GM10248 (cell line): ENCODE measurements at places on chromosomes 3 and 15.

- no peak for DNase-seq
Observed at GRCh38 chr3:122358703-122359032, 24.4 kb downstream of the MIX23 start.

DNA sequence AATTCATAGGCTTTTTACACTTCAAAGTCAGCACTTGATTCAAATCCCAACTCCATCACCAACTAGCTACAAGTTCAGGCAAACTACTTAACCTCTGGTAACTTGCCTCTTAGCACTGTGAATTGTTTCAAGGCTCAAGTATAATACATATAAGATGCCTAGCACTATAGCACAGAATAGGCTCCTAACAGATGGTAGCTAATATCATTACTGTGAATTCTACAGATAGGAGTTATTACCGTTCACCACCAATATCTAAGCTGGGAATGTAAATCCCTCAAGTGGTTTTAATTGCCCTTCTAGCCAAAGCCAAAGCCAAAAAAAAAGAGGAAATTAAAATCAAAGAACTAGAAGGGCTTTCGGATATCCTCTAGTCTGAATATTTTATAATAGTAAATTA is 15.4 kb downstream of the DLG1 start:
- no peak for DNase-seq

DNA sequence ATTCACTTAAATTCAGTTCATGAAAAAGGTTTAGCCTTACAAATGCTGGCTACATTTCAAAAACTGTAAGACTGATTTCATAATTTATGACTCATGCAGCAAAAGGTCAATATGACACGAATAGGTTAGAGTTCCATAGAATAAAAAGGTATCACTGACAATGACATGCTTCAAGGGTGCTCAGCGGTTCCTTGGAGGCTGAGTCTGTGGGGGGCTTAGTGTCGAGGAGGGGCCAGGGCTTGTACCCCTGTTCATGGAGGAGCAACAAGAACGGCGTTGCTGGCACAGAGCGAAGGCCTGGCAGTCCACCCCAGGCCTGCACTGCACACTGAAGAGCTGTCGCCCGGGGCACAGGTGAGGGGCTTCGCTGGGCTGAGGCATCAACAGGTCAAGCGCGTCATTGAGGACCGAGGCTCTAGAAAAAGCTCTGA is 174.2 kb downstream of the NR1D2 start:
- DNase-seq, result no peak

DNA sequence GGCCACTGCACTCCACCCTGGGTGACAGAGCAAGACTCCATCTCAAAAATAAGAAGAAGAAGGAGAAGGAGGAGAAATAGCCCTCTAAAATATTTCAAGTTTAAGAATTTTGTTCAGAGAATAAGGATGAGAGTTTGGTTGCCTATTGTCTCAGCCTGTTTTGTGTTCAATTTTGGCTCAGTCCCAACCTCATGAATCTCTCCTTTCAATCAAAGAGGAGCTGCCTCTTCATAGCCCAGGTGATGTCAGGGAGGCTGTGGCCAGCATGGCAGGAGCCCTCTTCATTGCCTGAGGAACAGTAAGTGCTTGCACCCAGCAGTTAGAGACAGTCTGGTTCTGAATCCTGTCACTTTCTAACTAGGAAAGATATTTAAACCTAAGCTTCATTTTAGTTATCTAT is 55.0 kb downstream of the BDH1 start:
- no peak for DNase-seq

DNA sequence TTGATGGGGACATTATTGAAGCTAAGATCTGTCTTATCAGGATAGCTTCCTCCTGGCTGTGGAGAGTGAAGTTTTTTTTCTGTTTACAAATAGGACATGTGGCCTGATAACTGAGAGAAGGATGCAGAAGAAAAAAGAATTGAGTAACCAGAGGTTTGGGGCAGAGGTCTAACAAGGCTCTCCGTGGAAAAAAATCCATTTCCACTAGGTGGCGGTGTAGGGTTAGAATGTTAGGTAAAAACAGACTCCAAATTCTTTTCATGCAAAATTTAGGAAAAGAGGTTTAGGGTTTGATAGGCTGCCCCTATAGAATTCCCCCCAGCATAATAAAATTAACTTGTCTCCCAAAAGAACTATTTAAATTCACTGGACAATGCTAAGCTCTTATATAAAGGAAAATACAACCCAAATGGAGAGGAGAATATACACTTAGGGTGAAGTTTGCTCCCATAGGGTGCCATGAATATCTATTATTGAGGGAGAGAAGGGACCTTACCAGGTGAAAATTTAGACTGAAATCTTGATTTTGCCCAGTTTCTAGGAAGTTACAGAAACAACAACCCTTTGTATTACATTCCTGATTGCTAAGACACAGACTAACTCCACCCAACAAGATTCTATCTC is 1560.4 kb downstream of the OTOL1 start:
- DNase-seq, result peak; percentile 40

DNA sequence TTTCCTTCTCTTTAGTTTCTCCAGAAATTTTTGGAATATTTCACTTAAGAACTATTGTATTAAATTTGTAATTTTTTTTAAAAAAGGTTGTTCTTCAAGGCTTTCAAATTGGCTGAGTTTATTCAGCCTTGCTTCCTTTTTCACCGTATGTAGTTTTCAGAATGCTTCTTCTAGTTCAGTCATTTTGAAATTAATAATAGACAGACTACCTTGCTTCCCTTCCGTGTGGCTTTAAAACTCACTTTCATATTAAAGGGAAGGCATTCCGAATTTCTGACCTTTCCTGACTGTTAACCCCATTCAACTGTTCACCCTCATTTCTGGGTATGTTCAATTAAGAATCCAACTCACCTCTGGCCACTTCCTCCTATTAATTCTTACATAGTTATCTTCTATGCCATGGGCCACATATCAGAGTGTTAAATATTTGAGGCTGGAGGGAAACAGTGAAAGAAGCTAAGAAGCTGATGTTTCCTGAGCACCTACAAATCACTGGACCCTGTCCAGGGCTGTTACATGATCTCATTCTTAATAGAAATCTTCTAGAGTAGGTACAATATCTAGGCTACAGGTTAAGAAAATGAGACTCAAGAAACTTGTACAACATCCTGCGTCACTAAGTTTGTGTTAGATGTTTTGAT is 237.5 kb downstream of the P3H2 start:
- DNase-seq, result peak; percentile 10

GRCh38 chr15:38254051-38254883 is 1.6 kb downstream of the SPRED1 start:
- DNase-seq, result peak; percentile 20

GRCh38 chr3:127324913-127325628 is 37.2 kb upstream of the PRR20G start:
- DNase-seq, result no peak

DNA sequence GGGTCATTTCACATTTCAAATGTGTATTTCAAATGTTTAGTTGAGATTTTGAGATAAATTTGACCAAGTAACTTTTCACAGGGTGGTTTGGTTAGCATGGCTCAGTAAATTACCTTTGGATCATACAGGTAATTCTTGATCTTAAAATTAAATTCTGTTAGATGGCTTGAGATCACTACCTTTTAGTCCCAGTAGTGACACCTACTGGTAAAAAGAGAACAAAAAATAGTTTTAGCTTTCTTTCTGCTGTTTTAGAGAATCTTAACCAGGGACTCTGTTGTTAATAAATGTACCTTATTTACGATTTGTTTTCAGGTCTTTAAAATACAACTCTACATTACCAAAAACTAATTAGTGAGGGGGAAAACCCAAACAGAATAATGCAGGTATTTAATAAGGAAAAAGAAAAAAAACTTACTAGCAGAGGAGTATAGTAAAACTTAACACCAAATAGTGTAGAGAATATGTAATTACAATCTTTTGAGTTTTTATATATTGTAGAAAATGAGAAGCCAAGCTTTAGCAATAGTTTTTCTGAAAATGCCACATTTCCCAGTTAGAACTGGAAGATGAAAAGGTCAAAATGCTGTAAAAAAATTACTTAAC is 620.3 kb upstream of the AGTR1 start:
- DNase-seq, result no peak

GRCh38 chr3:122688996-122689395 is 8.4 kb downstream of the PARP14 start:
- DNase-seq, result no peak

GRCh38 chr3:14900881-14901873 is 46.2 kb upstream of the NR2C2 start:
- no peak for DNase-seq

DNA sequence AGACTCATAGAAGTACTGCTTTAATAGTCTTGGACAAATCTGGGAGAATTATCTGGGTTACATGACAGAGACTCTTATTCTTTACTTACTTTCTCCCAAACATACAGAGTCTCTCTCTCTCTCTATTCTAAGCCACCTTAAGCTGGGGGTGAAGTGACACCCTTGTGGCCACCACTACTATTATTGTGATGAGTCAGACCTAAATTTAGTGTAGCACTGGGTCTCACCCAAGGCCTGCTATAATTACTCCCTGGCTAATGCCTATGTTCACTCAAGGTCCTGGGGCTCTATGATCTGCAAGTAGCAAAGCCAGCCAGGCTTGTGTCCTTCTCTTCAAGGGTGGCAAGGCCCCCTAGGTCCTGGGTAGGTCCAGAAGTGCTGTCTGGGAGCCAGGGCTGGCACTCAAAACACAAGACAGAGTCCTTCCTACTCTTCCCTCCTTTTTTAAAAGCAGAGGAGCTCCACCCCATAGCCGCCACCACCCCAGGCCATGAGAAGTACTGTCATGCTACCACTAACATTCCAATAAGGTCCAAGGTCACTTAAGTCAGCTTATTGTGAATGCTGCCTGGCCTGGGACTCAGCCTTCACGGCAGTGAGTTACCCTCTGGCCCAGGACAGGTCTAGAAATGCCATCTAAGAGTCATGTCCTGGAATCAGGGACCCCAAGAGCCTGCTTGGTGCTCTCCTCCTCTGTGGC is 183.6 kb downstream of the POLQ start:
- no peak for DNase-seq

- DNase-seq, result no peak
Observed at GRCh38 chr3:63857311-63857710, 6.3 kb downstream of the THOC7 start.
